ENCODE measurements at places on chromosomes 3 and 15. TPM values are rescaled to one million over a fixed set of nuclear protein-coding genes. Genes with fewer than 3 reads are reported as not detected.

The USP50 gene
- total RNA-seq = 0.21 TPM

The FAN1 gene
- 15.9 TPM for total RNA-seq

The DPPA2 gene
- not detected for total RNA-seq

The CKMT1B gene
- total RNA-seq = 0.25 TPM

The XYLB gene
- total RNA-seq = 6.9 TPM

The SLC9C1 gene
- not detected for total RNA-seq

The ACP3 gene
- total RNA-seq = not detected

The FBLN2 gene
- 0.15 TPM for total RNA-seq

The LSAMP gene
- not detected for total RNA-seq

The CHRM5 gene
- not detected for total RNA-seq

The C3orf22 gene
- not detected for total RNA-seq

The CYP1A2 gene
- not detected for total RNA-seq

The ATP10A gene
- 31.8 TPM for total RNA-seq

The SERINC4 gene
- 0.10 TPM for total RNA-seq

The BAHD1 gene
- total RNA-seq = 23.5 TPM

The GALNT15 gene
- total RNA-seq = not detected

The TPRG1 gene
- 16.4 TPM for total RNA-seq

The TGM5 gene
- not detected for total RNA-seq

The GOLGA8S gene
- not detected for total RNA-seq

The WNT5A gene
- not detected for total RNA-seq

The TYRO3 gene
- total RNA-seq = 2.2 TPM

The PLA2G4E gene
- not detected for total RNA-seq

The TRAK1 gene
- total RNA-seq = 23.1 TPM

The SHF gene
- 11.7 TPM for total RNA-seq

The GCNT3 gene
- total RNA-seq = not detected

The SLC15A2 gene
- total RNA-seq = 1.4 TPM

The TICRR gene
- total RNA-seq = 18.7 TPM

The SCG5 gene
- 0.71 TPM for total RNA-seq

The CIP2A gene
- total RNA-seq = 50.9 TPM

The HACD3 gene
- 47.3 TPM for total RNA-seq

Data from activated CD8-positive, alpha-beta memory T cell treated with anti-CD3 and anti-CD28 coated beads for 36 hours (primary cell).